ENCODE measurements at places on chromosomes 12 and 14. TPM values are rescaled to one million over a fixed set of nuclear protein-coding genes. Genes with fewer than 3 reads are reported as not detected.

Gene WASHC3
- 58.5 TPM for total RNA-seq

Gene DLGAP5
- 23.8 TPM for total RNA-seq

Gene LRIG3
- 88.8 TPM for total RNA-seq

Gene TESPA1
- not detected for total RNA-seq

Gene HCAR1
- 2.2 TPM for total RNA-seq

Gene TSHR
- total RNA-seq, result not detected

Gene TCTN2
- 18.5 TPM for total RNA-seq

Gene NRIP2
- total RNA-seq, result not detected

Gene CLEC4A
- total RNA-seq, result 0.45 TPM

Gene BBOF1
- total RNA-seq, result 9.8 TPM

Gene CCDC175
- total RNA-seq, result not detected

Gene GNS
- 166 TPM for total RNA-seq

Gene LMNTD1
- not detected for total RNA-seq

Gene RPGRIP1
- total RNA-seq, result not detected

Gene GLT1D1
- total RNA-seq, result not detected

Gene ATG2B
- 15.9 TPM for total RNA-seq

Gene ERH
- 51.0 TPM for total RNA-seq

Gene TAS2R20
- 1.9 TPM for total RNA-seq

Measured in fibroblast of the aortic adventitia (primary cell).